ENCODE measurements at places on chromosomes 16 and 17.

DNA sequence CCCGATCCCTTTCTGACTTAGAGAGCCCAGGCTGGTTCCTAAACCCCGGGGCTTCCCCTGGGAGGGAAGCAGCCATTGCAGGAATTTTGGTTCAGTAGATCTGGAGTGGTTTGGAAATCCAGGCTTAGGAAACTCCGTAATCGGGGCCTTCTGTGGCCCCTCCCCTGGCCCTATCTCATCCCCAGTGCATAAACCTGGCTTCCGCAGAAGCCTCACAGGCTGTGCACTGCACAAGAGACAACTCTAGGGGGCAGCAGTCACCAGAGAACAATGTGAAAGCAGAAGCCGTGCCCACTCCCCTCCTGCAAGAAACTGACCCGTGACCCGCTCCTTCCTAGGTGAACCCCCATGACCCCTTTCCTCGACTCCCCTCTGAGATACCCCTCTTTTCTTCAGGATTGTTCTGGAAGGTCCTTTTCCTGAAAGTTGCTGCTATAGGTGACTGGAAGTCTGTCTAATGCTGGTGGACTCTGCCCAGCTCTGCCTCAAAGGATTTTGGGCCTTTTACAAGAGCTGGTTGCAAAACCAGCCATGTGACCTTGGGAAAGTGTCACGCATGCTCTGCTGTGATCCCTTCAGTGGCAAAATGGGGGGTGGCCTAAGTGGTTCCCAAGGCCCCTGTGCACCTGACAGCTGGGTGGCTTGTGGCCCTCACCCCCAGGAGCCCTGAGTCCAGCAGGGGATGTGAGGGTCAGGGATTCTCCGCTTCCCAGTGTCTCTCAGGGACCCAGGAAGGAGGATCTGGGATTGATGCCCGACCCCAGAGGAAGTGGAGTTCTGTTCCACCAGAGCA lies 14.4 kb downstream of the GUCY2D start:
- DNase-seq = peak; percentile 41

- DNase-seq = no peak
Observed at GRCh38 chr16:16147316-16147999, 75.8 kb downstream of the ABCC6 start.

DNA sequence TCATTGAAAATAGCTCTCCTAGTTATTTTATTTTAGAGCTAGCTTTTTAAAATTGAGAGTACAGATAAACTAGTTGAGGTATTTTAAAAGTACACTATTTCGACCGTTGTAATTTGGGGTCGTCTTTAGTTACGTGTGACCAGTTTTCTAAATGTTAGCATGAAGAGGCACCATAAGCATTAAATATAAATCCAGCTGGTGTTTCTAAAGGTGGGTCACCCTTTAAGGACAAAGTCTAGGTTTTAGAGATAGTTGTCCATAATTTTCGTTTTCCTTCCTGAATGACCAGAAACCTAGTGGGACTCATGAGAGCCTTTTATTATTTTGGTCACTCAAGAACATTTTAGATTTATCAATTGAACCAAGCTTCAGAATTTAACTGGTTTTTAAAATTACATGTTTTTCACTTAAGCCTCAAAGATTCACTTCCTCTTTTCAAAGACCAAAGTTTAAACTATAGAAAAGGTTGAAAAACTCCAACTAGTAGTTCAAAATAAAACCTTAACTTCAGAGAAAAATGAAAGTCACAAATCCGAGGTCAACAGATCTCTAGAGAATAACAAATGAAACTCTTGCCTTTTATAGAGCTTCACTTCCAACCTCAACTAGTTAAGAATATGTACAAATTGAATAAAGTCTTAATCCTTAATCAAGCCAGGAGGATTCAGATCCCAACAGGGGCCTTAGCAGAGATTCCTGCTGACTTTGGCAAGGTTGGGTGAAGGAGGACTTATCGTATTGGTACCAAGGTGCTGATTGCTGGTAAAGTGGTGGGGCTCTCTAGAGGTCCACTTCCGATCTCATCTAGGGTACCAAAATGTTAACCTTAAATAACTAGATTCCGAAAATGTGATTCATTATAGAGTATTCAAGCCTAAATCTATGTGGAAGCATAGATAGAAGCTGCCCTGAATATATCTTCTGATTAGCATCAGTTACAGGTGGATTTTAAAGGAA lies 32.5 kb downstream of the PHKB start:
- DNase-seq = no peak

GRCh38 chr17:64247836-64248235 lies 15.2 kb downstream of the TEX2 start:
- no peak for DNase-seq

- DNase-seq = no peak
Observed at GRCh38 chr16:31471875-31472708, at the start of gene TGFB1I1. TSS of gene TGFB1I1 (plus strand) at chr16:31472152. CDS start at chr16:31472189, 37 bp downstream.

DNA sequence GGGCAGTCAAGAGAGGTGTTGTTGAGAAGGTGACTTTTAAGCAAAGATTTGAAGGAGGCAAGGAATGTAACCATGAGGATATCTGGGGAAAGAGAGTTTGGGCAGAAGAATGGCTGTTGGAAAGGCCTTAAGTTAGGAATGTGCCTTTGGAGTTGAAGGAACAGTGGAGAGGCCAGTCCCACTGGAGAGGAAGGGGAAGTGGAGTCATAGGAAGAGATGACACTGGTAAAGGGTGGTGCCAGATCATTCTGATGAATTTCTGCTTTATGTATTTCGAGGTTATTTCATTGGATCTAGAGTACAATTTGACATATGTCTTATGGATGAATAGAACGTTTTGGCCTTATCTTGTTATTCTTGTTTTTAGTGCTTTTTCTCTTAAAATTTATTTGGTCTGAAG lies 93.5 kb downstream of the WWP2 start:
- no peak for DNase-seq

GRCh38 chr17:35683591-35683990 lies 47.8 kb upstream of the RASL10B start:
- no peak for DNase-seq

DNA sequence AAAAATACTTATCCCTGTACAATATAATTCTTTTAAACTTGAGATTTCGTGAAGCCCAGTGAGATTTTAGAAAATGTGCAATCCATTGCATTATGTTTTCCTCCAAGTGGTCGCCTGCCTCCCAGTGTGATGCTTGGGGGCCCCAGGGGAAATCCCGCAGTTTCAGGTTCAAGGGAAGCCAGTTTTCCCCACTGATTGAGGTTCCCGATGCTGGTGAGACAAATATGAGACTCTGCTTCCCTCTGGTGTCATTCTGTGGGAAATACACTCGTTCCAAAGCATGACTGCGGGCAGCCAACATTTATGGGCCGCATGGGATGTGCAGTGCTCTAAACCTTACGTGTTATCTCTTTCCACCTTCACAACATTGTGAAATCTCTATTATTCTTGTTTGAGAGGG lies 200.8 kb downstream of the PRKCB start:
- DNase-seq = no peak

- no peak for DNase-seq
Observed at GRCh38 chr16:68478526-68479250, 30.4 kb upstream of the SMPD3 start.

- DNase-seq = no peak
Observed at GRCh38 chr17:81738801-81739393, 26.8 kb downstream of the SLC25A10 start.

- no peak for DNase-seq
Observed at GRCh38 chr16:62058412-62058811, 22.2 kb upstream of the CDH8 start.

DNA sequence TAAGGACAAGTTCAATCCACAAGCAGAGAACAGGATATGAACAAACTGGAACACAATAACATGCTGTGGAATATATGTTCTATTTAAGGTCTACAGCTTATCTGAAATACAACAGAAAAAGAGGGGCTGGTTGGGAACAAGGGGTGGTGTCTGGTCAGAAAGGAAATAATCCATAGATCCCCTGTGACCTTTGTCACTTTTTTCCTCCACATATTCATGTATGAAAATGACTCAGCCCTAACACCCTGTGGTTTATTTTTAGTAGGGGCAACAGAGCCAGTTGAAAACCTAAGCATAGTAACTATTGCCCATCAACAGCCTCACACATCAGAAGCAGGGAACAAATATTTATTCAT lies 12.3 kb upstream of the SPAG9 start:
- DNase-seq = no peak

DNA sequence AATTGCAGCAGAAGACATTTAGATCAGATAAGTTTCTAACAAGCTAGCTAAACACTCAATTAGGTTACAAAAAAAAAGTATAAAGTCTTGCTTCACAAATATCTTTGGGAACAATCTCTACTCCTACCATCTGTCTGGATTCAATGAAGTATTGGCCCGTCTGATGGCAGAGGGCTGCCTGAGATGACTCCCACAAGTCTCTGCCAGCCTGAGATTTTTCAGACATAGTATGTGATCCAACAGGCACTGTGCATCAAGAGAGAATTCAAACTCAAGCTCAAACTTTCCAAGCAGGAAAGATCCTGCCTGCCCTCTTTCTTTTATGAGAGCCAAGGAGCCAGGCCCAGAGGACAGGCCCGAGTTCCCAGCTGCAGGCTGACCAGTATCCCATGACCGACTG lies 22.6 kb downstream of the SLC39A11 start:
- no peak for DNase-seq

- no peak for DNase-seq
Observed at GRCh38 chr17:77155125-77155524, 14.4 kb downstream of the SEC14L1 start.

- DNase-seq = no peak
Observed at GRCh38 chr16:2447920-2448583, 11.9 kb upstream of the TEDC2 start.

DNA sequence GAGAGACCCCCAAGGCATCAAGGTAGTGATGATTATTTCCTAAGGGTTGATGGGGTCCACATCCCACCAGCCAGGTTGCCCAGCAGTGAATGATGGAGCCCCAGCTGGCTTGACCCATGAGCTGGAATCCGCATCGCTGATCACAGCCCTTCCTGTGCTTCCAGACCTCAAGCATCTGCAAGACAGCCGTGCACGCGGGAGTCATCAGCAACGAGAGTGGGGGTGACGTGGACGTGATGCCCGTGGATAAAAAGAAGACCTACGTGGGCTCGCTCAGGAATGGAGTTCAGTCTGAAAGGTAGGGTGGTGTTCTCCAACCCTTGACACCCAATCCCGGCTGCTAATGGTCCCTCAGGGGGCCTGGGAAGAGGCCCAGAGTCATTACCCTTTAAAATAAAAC lies 69.3 kb downstream of the CRISPLD2 start:
- DNase-seq = no peak

DNA sequence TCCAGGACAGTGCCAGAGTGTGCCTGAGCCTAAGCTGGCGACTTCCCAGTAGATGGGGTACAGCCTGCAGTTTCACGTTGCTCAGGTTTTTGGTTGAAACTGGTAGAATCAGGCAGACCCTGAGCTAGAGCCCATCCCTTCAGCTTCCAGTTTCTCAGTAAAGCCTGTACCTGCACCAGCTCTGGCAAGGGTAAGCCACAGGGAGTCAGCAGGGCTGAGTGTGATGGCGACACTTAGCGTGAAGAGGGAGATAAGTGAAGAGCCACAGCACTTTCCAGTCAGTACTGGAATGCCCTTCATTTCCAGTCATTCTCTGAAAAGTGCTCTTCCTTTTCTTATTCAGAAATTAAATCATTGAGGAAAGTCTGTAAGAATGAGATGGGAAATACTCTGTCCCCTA lies 22.4 kb downstream of the PLD6 start:
- DNase-seq = no peak

DNA sequence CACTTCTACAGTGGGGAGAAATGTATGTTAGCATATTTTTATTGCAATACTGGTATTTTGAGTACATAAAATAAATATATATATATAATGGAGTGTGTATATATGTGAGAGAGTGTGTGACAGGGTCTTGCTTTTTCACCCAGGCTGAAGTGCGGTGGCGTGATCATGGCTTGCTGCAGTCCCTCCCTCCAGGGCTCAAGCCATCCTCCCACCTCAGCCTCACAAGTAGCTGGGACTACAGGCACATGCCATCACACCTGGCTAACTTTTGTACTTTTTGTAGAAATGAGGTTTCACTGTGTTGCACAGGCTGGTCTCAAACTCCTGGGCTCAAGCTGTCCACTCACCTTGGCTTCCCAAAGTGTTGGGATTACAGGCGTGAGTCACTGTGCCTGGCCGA lies 4.1 kb downstream of the CYLD start:
- no peak for DNase-seq

- no peak for DNase-seq
Observed at GRCh38 chr16:30515275-30515674, 11.1 kb downstream of the ZNF768 start.

- DNase-seq = no peak
Observed at GRCh38 chr17:36089339-36089865, 541 bp downstream of the CCL3 start.

GRCh38 chr16:22632606-22633005 lies 121.9 kb downstream of the NPIPB5 start:
- no peak for DNase-seq

- DNase-seq = no peak
Observed at GRCh38 chr17:38424297-38424972, 3.8 kb upstream of the ARHGAP23 start.

DNA sequence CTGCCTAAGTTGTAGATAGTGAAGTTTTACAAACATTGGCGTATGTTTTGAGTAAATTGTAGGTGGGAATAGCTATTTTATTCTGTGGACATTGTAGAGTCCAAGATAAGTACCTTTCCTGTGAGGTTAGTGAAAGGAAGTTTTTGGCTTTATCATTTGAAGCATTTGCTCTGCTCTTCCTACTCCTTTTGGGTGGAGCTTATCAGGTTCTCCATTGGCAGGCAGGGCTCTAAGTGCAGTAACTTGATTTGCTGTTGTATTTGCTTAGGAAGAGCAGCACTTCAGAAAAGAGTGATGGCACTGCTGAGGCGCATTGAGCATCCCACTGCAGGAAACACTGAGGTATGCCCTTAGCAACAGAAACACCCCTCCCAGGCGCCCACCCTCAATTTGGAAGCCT lies 70.1 kb downstream of the OMG start:
- no peak for DNase-seq

- peak; percentile 29 for DNase-seq
Observed at GRCh38 chr17:62627219-62627903, at the start of gene MRC2. TSS of gene MRC2 (plus strand) at chr17:62627670. CDS start at chr17:62627803, 133 bp downstream.

GRCh38 chr16:78576941-78577340 lies 477.5 kb downstream of the WWOX start:
- no peak for DNase-seq

GRCh38 chr17:33562792-33563191 lies 269.7 kb upstream of the ASIC2 start:
- no peak for DNase-seq

DNA sequence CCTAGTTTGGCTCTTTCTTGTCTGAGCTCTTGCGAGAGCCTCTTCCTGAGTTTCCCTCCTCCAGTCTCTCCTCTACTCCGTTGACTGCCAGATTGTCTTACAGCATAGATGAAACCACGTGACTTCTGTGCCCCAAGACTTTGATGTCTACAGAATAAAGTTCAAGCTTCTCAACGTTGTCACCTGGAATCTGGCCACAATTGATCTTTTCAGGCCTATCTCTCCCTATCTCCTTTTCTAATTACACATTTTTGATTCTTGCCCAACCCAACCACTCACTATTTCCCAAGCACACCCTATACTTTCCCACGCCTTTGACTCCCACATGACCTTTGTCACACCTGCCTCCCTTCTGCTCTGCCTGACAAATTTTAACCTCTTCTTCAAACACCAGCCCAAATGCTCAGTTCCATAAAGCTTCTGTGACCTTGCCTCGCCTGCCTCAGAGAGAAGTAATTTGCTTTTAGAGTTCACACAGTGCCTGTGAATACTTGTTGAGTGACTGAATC lies 52.4 kb upstream of the PMFBP1 start:
- no peak for DNase-seq

- no peak for DNase-seq
Observed at GRCh38 chr17:72121164-72122009, 567 bp downstream of the SOX9 start.
